ENCODE measurements at places on chromosomes 7 and 10.
A peak's percentile ranks its signal among the peaks of the same experiment; 100 is the strongest.

DNA sequence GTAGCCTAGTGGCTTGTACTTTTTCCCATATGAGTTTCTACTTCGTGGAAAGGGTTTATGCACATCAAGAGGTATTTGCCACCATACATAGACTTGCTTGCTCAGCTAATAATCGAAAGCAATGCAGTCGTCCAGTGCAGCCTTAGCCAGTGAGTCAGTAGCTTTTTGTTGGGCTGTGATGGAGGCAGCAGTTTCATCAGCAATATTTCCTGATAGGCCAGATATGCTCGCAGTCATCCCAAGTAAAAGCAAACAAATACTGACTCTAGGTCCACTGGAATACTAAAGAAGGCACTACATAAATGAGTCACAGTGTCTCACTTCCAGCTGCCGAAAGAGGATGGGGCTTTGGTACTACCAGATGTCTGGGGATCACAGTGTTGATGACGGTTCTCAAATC is 2.1 kb upstream of the BNIP3 start:
- DNase-seq = peak; percentile 72

- DNase-seq = peak; percentile 68
Observed at GRCh38 chr10:29949411-29950011, 109.9 kb downstream of the JCAD start.

DNA sequence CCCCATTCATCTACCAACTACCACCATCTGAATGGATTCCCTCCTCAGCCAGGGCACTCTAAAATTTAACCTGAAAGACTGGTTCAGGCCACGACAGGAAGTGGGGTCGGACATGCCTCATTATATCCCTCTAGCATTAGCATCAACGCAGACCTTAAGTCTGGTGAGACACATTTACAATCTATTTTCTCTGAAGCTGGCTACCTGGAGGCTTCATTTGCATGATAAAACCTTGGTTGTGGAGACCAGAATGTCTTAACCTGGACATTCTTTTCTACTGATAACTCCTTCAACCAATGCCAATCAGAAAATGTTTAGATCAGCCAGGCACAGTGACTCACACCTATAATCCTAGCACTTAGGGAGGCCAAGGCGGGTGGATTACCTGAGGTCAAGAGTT is 42.3 kb downstream of the SVOPL start:
- DNase-seq = no peak

DNA sequence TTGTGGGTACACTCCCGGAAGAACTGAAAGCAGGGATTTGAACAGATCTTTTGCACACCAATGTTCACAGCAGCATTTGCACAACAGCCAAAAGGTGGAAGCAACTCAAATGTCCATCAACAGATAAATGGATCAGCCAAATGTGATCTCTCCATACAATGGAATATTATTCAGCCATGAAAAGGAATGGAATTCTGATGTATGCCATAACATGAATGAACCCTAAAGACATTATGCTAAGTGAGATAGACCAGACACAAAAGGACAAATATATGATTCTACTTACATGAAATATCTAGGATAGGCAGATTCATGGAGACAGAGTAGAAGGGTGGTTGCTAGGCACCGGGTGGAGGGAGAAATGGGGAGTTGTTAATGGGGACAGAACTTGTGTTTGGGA is 36.7 kb downstream of the CLEC2L start:
- DNase-seq = no peak

GRCh38 chr7:157711353-157711888 is 374.6 kb downstream of the DNAJB6 start:
- DNase-seq = no peak
